ENCODE measurements at places on chromosomes 7 and 10.
A peak's percentile ranks its signal among the peaks of the same experiment; 100 is the strongest.

GRCh38 chr7:63900394-63901203 lies 98.0 kb upstream of the ZNF722 start:
- DNase-seq: no peak

DNA sequence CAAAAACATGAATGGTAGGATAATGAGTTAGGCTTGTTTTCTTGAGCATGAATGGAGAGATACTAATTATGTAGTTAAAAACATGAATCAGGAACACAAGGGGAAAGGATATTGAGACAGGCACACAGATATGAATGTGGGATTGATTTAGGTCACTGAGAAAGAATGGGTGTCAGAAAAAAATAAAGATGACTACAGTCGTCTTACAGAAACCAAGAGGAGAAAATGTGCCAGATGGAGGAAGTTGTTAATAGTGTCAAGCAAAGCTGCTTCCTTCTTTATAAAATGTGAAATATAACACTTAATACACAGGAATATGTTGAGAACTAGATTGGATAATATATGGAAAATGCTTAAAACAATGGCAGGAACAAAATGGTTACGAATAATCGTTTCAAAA lies 173.3 kb upstream of the BET1 start:
- DNase-seq: no peak

DNA sequence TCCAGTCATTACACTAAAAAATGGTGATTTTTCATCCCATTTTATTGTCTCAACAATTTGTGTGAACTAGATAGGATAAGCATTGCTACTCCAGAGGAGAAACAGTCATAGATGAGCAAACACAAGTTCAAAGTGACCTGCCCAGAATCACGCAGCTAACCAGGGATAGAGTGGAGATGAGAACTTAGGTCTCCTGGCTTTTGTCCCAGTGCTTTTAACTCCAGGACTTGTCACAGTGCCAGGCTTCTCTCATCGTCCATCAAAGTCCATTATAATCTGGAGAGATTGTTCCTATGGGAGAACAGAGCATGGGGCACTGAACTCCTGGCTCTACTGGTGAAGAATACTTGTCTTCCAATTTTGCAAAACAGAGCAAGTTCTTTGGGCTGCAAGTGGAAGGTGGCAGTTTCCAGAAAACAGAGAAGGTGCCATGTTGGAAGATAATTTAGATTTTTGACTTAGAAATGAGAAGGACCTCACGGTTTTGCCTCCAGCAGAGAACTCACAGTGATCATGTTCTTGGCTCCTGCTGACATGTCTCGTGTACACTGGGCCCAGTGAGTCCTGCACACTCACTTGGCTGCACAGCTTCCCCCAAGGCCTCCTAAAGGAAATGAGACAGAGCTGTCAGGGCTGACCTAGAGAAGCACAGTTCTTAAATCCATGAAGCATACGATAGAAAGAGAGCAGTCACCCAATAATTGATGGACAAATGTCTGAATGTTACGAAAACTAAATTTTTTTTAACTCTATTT lies 322.9 kb upstream of the NRP1 start:
- no peak for DNase-seq

DNA sequence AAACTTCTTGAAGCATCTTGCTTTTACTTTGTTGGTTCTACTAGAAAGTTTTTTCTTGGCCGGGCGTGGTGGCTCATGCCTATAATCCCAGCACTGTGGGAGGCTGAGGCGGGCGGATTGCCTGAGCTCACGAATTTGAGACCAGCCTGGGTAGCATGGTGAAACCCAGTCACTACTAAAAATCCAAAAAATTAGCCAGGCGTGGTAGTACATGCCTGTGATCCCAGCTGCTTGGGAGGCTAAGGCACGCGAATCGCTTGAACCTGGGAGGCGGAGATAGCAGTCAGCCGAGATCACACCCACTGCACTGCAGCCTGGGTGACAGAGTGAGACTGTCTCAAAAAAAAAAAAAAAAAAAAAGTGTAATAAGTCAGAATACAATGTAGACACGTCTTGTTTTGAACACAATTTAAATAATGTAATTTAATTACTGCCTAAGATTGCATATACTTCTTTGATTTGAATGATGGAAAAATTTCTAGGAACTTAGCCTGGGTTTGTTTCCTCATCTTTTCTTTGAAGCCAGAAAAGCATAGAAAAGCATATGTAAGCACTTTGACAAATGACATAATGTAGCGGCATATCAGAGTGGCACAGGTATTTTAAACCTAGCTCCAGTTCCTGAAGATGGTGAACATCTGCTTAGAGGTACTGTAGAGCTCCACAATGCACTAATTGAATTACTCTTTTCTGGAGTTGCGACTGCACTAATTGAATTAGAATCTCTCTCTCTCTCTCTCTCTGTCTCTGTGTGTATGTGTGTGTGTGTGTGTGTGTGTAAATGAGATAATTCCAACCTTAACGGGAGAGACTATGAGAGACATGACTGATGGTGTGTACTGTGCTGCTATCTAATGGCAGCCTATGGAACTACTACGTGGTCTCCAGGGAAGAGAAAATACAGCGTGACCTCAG lies 87.8 kb downstream of the BTRC start:
- peak; percentile 40 for DNase-seq

GRCh38 chr10:110481919-110482318 lies 15.8 kb upstream of the DUSP5 start:
- DNase-seq: no peak

- no peak for DNase-seq
Measured at GRCh38 chr10:98361131-98362025, 53.6 kb downstream of the PYROXD2 start.

- no peak for DNase-seq
Measured at GRCh38 chr7:113730309-113730955, 188.4 kb downstream of the PPP1R3A start.

DNA sequence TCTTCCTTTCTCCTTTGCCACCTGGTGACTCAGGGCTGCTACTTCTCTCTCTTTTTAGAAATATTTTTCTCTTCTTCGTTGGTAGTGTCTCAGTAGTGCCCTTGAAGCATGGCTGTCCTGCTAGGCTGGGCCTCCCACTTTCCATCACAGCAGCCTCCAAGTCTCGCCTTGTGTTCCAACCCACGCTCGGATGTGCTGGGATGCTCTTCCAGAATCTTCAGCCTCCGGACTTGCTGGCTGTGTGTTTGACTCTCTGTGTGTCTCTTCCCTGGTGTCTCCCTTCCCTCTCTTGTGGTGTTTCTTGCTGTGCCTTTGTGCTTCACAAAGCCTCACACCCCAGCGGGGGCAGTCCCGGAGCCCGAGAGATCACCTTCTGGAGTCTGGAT lies 100.5 kb downstream of the INPP5A start:
- no peak for DNase-seq

GRCh38 chr10:78393094-78393493 lies 359.4 kb downstream of the RPS24 start:
- no peak for DNase-seq

DNA sequence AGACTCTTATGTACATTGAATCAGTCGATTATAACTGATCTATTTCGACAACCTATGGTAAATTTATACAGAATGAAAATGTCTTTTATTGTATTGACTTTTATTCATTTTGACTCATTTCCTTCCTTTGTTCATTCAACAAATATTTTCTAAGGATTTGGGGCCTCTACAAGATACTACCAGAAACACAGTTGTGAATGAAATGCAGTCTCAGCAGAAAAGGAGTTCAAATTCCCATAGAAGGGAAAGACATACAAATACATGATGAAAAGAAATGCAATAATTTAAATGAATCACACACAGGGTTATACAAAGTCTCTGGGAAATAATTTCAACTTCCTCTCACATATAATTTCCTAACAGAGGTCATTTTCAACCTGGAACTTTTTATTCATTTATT lies 134.0 kb upstream of the SEMA3A start:
- no peak for DNase-seq

GRCh38 chr7:76125560-76125959 lies 76.1 kb upstream of the SRRM3 start:
- no peak for DNase-seq

- no peak for DNase-seq
Measured at GRCh38 chr7:152762056-152762455, 2.5 kb downstream of the ACTR3B start.

DNA sequence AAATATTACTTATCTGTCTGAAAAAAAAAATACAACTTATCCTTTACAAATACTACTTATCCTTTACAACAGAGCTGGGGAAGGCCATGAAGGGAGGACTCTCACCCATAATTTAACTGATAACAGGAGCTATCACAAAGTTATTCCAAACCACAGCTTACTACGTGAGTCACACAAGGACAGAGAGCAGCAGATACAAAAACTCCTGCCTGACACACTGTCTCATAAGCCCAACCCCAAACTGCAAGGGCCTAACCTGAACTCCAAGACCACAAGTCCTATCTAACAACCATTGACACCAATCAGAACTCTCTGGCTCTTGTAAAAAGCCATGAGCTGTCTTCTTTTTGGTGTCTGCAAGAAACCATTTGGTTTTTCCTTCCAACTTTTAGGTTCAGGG lies 28.5 kb upstream of the CXCL12 start:
- no peak for DNase-seq

DNA sequence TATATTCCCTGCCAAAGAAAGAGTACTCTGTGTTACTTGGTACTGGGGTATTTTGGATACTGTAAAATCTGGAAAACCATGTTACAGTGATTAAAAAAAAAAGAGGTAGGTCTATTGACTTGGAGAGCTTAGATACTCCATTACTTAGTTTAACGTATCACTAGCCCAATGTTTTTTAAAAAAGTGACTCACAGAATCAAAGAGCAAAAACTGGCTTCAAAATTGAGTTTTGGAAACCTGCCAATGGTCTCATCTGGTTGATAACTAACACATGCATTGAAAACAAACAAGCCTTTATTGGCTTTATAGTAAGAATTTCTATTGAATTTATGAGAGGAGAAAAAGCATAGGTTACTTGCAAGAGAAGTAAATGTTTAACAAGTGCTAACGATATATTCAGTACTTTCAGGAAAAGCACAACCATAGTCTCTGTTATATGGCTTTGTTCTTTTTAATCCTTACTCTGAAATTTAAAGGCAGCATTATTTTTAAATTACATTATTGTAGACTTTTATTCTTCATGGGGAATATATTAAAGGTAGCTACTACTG lies 563.3 kb upstream of the SORCS1 start:
- DNase-seq: no peak

- no peak for DNase-seq
Measured at GRCh38 chr7:134425777-134426176, 33.1 kb downstream of the AKR1B1 start.

- DNase-seq: no peak
Measured at GRCh38 chr10:48457949-48458661, 146.8 kb downstream of the ARHGAP22 start.

GRCh38 chr7:94240902-94241301 lies 153.8 kb upstream of the COL1A2 start:
- DNase-seq: no peak

DNA sequence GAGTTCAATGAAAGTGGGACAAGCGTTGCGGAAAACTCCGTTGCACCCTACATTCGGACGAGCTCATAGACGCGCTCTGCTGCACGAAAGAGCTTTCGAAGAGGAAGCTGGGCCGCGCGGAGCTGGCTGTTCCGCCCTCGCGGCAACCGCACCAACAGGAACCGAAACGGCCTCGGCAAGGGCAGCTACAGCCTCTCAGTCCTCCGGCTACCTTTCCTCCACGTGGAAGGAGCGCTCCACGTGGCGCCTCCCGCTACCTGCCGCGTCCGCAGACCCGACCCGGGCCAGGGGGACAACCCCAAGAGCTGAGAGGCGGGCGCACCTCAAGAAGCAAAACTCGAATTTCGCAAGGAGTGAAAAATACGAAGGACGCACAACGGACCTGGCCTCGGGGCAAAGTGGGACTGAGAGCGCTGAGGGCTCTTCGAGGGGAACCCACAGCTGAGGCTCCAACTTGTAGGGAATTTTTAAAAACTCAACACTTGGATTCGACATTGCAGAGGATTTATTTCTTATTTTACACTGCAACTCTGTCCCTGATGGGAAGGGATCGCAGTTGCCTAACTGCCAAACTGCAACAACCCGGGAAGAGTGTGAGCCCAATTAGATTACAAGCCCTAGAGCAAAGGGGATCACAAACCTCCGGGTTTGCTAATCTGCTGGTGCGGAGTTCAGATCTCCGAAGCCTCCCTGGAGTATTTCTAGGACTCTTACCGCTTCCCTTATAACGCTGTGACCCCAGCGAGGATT lies 1.4 kb downstream of the HPSE2 start:
- peak; percentile 66 for DNase-seq

GRCh38 chr7:29812185-29812876 lies 6.0 kb downstream of the WIPF3 start:
- no peak for DNase-seq

- no peak for DNase-seq
Measured at GRCh38 chr7:70620333-70621055, 511.4 kb upstream of the GALNT17 start.

DNA sequence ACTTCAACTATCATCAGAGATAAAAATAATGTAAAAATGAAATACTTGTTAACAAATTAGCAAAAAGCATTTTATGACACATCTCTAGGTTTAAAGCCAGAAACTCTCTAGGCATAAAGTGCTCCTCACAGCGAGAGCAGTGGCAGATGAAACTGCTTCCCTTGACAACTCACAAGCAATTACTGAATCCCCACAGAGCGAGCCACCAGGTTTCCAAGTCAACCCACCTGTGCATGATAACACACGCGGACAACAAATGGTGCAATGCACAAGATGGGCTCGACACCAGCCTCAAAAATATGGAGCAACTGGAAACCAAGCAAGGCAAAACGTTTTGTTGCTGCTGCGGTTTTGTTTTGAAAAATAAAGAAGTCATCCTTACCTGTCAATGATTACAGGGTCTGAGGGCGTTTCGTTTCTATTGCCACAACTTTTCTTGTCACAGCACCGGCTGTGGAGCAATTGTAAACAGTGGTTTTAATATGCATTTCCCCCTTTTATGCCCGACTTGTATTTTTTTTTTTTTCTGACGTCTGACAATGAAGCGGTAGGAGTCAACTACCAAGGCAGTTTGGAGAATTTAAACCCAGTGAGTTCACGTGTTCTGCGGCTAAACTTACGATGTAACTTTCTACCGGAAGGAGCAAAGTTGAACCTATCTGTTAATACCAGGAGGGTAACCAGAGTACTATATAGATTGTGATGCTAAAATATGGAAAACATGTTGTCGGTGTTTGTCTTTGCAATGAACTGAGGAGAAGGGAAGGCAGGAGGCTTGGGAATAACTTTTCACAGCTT lies 7.0 kb downstream of the EBF3 start:
- no peak for DNase-seq

GRCh38 chr7:25486656-25487055 lies 258.4 kb upstream of the NPVF start:
- DNase-seq: no peak
